AG04449 (cell line): ENCODE measurements at places on chromosomes 7 and 10.
A peak's percentile ranks its signal among the peaks of the same experiment; 100 is the strongest.

DNA sequence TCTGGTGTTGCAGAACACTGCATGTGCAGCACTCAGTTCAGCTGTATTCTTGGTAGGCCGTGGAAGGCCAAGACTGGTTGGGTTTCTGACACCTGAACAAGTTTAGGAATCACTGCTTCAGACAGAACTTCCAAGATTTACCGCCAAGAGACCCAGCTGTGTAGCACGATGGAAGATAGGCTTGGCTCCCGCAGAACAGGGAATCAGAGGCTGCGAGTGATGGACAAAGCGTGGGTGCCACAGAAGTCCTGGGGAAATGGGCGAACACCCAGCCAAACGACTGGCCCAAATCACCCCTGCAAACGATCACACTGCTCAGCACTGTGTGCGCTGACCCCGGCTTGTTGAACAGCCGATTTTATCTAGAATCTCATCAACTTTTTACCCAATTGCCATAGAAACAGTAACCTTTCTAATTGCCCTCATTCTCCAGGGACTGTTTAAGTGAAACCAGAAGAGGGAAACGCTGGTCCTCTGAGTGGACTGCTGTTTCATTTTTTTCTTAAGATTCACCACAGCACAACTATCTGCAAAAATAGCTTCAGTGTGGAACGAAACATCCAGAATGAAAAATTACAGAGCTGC lies 17.9 kb downstream of the ZFAND2A start:
- DNase-seq: no peak

GRCh38 chr10:119726676-119727261 lies 919 bp downstream of the INPP5F start:
- DNase-seq: no peak

GRCh38 chr7:112262036-112262435 lies 55.5 kb downstream of the ZNF277 start:
- no peak for DNase-seq

DNA sequence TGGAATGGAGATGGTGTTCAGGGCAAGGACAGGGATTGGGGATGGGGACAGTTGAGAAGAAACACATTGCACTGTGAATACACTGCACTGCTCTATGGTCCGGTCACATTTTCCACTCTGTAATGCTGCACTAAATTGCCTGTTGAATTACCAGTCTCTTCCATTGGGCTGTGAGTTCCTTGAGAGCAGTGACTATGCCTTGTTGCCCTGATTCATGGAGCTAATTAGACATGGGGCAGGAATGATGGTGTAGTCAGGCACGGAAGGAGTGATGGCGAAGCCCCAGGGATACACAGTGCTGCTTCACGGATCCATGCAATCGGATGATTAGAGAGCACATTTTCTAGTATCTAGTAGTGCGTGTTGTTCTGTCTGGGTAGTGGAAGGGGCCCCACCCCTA lies 25.4 kb upstream of the GPAM start:
- DNase-seq: no peak

- DNase-seq: no peak
These were observed 10.0 kb downstream of the VWC2 start for GRCh38 chr7:49783446-49783845.

GRCh38 chr10:104255311-104255981 lies 754 bp downstream of the GSTO1 start:
- DNase-seq: peak; percentile 53

- no peak for DNase-seq
These were observed 205.5 kb upstream of the KLF14 start for GRCh38 chr7:130939321-130940095.

DNA sequence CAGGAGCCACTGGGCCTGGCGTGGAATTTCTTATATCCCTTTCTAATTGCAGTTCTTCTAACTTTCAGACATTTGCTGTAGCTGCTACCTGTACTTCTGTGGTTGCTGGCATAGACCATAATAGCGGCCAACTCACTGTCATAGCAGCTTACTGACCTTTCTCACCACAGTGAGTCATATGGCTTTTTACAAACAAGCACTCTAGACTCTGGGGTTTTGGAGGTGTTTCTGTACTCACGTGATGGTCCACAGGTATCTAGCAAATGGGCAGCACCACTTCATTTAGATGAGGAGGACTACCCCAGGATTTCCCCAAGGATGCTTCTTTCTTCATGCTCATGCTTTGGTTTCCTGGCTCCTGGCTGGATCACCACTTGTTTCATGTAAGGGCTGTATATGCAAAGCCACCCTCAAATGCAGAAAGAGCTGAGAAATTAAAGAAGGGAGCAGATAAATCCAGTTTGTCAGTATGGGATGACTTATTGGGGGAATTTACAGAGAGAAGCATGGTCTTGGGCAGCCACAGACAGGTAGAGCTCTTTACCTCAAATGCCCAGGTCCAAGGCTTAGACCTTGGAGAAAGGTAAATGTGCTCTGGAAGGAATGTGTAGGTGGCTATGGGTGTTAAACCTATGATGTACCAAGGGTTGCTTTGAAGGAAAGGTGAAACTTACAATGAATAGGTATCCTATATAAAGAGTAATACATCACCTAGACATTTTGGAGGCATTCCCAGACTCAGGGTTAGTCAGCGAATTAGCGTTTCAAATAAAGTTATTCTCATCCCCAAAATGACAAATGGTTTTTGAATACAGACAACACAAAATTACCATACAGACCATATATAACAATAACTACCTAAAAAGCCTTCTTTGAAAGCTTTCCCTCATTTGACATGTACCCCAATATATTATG lies 15.9 kb upstream of the SLC25A16 start:
- DNase-seq: no peak

DNA sequence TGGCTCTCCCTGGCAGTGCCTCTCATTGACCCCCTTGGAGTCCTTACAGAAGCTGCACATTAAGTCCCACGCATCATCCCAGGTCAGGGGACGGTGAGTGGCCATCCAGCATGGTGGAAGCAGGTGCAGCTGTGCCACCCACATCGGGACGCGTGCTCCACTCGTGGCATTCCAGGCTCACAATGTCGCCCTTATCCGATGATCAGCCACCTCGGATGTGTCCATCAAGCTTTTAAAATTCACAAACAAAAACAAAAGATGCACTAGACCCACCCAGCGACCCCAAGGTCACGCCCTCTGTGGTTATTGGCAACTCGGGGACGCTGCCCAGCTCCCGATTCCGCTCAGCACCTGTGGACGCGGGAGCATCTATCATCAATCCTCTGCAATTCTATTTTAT lies 530.9 kb downstream of the PTPRN2 start:
- no peak for DNase-seq

GRCh38 chr7:105703207-105703930 lies 122.1 kb upstream of the EFCAB10 start:
- DNase-seq: no peak

DNA sequence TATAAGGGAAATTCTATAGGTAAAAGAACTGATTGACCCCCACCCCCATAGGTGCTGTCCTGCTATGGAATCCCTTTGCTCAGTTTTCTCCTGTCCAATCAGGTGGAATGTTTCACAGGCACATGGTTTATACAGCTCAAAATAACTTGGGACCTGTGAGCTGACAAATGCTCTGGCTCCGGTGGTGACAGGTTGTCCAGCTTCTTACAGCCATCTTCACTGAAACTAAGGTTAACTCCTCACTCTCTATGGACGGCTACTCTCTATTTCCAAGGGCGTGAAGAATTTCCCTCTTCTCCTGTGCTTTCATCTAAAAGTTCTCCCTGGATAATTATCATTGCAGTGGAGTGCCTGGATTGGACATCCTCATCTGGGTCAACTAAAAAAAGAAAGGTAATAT lies at the start of gene MYPN:
Gene MYPN (plus strand): TSS at position 158 of the 400 bp plus-strand sequence. CDS start 11,951 bp downstream, outside the sequence.
- DNase-seq: no peak

- no peak for DNase-seq
These were observed 5.2 kb downstream of the PSMG3 start for GRCh38 chr7:1564603-1565022.

GRCh38 chr10:82814635-82815034 lies 939.6 kb downstream of the NRG3 start:
- no peak for DNase-seq

DNA sequence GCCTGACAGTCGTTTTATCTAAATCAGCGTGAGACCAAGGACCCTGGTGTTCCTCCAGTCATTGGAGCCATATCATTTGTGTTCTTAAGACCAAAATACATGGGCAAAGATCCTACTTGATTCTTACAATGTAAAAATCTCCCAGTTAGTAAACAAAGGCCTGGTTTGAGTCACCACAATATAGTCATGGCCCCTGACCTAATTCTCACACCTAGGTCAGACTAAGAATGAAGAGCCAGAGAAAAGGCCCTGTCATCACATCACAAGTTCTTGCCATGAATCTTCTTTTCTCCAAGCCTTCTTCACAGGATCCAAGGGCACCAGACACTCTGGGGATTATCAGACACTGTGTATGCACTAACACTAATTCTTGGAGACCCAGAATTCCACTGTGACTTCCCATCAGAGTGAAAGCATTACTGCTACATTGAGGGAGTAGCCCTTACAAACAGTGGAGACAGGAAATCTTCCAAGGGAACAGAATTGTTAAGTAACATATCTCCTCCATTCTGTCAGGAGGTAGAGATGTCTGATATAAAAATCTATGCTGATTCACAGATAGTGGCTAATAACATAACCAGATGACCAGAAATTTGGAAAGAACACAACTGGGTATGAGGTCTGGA lies 7.6 kb upstream of the ERVW-1 start:
- no peak for DNase-seq

GRCh38 chr7:116689790-116690259 lies 17.8 kb downstream of the MET start:
- DNase-seq: no peak

DNA sequence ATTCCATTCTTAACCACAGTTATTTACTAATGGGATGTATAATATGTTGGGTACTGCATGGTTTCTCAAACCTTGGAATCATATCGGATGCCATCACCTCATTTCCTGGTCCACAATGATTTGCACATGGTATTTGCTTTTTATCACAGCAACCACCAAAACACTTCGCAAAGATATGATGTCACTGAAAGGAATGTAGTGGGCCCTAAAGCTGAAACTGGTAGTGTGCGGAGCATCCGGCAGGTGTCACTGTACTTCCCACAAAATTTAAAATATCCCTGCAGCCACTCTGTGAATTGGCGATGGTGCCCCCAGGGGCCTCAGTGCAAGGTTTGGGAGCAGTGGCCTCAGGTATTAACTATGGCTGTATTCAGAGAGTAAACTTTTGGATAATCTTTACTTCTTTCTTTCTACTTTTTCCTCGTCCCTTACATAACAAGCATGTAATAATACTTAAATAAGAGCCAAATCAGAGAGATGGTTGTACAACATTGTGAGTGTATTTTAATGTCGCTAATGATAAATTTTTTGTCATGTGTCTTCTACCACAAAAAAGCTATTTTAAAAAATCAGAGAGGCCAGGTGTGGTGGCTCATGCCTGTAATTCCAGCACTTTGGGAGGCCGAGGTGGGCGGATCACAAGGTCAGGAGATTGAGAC lies 66.2 kb downstream of the FAM241B start:
- peak; percentile 79 for DNase-seq

- DNase-seq: no peak
These were observed 418.0 kb upstream of the ETV1 start for GRCh38 chr7:14407246-14408015.

- no peak for DNase-seq
These were observed 85.7 kb upstream of the AOAH start for GRCh38 chr7:36810032-36810431.

DNA sequence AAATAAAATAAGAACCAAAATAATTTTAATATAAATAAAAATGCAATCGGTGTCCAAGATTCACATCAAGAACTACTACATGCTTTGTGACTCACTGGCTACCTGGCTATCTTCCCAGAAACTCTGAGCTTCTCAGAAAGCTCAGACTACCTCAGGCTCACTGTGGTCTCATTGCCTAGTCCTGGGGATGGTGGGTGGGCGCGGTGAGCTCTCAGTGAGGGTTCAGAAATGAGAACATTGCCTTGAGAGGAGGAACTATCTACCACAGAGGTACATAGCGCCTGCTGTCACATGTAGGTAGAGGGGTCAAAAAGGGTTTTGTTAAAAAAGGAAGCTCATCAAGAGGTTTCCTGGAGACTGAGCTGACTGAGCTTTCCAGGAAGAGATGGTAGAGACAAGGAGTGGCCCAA lies 108.0 kb downstream of the WDFY4 start:
- DNase-seq: peak; percentile 12

DNA sequence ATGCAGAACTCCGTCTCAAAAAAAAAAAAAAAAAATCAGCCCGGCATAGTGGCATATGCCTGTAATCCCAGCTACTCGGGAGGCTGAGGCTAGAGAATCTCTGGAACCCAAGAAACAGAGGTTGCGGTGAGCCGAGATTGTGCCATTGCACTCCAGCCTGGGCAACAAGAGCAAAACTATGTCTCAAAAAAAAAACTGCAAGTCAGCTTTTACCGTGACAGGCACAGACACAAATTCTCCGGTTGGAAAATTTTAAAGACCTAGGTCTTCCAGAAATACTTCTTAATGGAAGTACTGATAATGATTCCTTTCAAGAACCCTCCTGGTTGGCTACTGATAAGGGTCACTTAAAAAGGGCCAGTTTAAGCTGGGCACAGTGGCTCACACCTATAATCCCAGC lies 19.4 kb upstream of the ARPC1B start:
- DNase-seq: no peak

DNA sequence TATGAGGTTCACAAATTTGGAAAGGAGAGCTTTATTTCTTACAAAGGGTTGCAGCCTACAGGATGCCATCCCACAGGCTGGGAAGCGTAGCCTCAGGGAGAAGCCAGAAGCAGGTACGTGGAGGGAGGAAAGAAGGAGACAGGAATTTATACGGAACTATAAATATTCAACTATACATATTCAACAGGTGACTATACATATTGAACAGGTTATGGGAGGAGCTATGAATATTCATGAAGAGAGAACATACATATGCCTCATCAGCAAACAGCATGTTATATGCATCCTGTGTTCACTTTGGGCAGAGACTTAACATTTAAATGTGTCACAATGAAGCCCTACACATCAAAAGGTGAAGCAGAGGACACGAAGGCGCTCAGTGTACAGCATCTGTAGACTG lies 40.5 kb upstream of the LMTK2 start:
- no peak for DNase-seq

DNA sequence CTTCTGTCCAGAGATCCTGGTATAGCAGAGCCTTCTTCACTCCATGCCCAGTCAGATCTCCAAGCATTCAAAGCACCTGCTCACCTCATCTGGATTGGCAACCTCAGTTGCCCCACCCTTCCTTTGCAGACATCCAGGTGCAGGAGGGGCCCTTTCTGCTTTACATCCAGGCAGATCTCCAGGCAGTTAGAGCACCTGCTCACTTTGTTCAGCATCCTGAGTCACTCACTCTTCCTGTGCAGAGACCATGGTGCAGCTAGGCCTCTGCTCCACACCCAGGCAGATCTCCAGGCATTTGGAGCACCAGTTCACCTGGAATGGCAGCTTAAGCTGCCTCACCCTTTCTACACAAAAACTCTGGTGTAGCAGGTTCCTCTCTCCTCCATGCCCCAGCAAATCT lies 153.1 kb downstream of the CDK14 start:
- DNase-seq: no peak
